ENCODE measurements at places on chromosomes 6 and 20. TPM values are rescaled to one million over a fixed set of nuclear protein-coding genes. Genes with fewer than 3 reads are reported as not detected.

The PTCHD4 gene
- 1.4 TPM for total RNA-seq

The BCAS4 gene
- total RNA-seq = 4.6 TPM

The PRDM1 gene
- 1.3 TPM for total RNA-seq

The CYP24A1 gene
- not detected for total RNA-seq

The SLC35D3 gene
- total RNA-seq = not detected

The TULP4 gene
- total RNA-seq = 70.1 TPM

The DZANK1 gene
- 0.97 TPM for total RNA-seq

The XKR7 gene
- total RNA-seq = not detected

The GDAP1L1 gene
- total RNA-seq = not detected

The CNKSR3 gene
- 14.7 TPM for total RNA-seq

The C6orf15 gene
- total RNA-seq = not detected

The ALDH8A1 gene
- total RNA-seq = not detected

The CCM2L gene
- total RNA-seq = not detected

The HDGFL1 gene
- total RNA-seq = not detected

The EPHA7 gene
- total RNA-seq = not detected

The ZNF311 gene
- total RNA-seq = not detected

The APOBEC2 gene
- not detected for total RNA-seq

The KCNK16 gene
- total RNA-seq = not detected

The PRPH2 gene
- total RNA-seq = not detected

The UBD gene
- total RNA-seq = 9.9 TPM

The TRERF1 gene
- 3.0 TPM for total RNA-seq

The TRIM10 gene
- not detected for total RNA-seq

The DDX43 gene
- not detected for total RNA-seq

The WFDC12 gene
- not detected for total RNA-seq

The CPNE5 gene
- total RNA-seq = not detected

The GABRR1 gene
- total RNA-seq = not detected

The PROKR2 gene
- total RNA-seq = not detected

The CTCFL gene
- total RNA-seq = not detected

The SLC29A1 gene
- total RNA-seq = 11.0 TPM

The FERMT1 gene
- 0.13 TPM for total RNA-seq

The SLC22A3 gene
- not detected for total RNA-seq

The HSPA1A gene
- 214 TPM for total RNA-seq

The HCRTR2 gene
- not detected for total RNA-seq

The BMP2 gene
- 9.7 TPM for total RNA-seq

The PPIL6 gene
- 0.29 TPM for total RNA-seq

The SSTR4 gene
- not detected for total RNA-seq

The TAAR8 gene
- total RNA-seq = not detected

The TOMM6 gene
- total RNA-seq = 147 TPM

The TCP11 gene
- total RNA-seq = 1.6 TPM

The HRH3 gene
- not detected for total RNA-seq

The HLA-DPA1 gene
- not detected for total RNA-seq

The TCF15 gene
- not detected for total RNA-seq

The MYT1 gene
- total RNA-seq = not detected

The LIN28B gene
- not detected for total RNA-seq

The NMBR gene
- not detected for total RNA-seq

The FOXA2 gene
- total RNA-seq = 12.8 TPM

The RAET1E gene
- total RNA-seq = 0.28 TPM

The HLA-DRA gene
- total RNA-seq = not detected

The OXT gene
- total RNA-seq = not detected

The LTA gene
- not detected for total RNA-seq

The CNBD2 gene
- total RNA-seq = 3.6 TPM

The HS3ST5 gene
- 2.9 TPM for total RNA-seq

The DYNLT2 gene
- total RNA-seq = 0.68 TPM

The TMEM30A gene
- total RNA-seq = 253 TPM

The TOX2 gene
- 6.2 TPM for total RNA-seq

The SAMD3 gene
- total RNA-seq = 0.29 TPM

The SLC22A7 gene
- not detected for total RNA-seq

The IDH3B gene
- 211 TPM for total RNA-seq

The MAFB gene
- total RNA-seq = not detected
